ENCODE measurements at places on chromosomes 7 and 10. TPM values are rescaled to one million over a fixed set of nuclear protein-coding genes. Genes with fewer than 3 reads are reported as not detected.

Gene DGKB
- 0.78 TPM for total RNA-seq

- no peak for DNase-seq
Observed at GRCh38 chr10:79001082-79001885, 67.5 kb upstream of the ZMIZ1 start.

GRCh38 chr7:2224491-2224928 is 8.2 kb downstream of the MAD1L1 start:
- DNase-seq = no peak

DNA sequence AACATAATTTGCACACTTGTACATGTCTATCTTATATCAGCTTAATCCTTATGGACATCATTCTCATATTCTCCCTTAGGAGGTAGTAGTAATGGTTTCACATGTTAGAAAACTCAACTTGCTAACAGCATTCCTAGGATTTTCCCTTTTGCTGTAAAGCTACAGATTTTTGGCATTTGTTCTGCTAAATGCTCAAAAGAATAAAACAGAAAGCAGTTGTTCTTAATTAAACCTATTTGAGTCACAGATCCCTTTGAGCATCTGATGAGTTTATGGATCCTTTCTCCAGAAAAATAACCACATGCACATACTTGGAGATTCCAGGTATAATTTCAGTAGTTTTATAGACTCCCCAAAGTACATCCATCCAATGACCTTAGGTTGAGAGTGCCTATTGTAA is 122.9 kb upstream of the BET1 start:
- no peak for DNase-seq

DNA sequence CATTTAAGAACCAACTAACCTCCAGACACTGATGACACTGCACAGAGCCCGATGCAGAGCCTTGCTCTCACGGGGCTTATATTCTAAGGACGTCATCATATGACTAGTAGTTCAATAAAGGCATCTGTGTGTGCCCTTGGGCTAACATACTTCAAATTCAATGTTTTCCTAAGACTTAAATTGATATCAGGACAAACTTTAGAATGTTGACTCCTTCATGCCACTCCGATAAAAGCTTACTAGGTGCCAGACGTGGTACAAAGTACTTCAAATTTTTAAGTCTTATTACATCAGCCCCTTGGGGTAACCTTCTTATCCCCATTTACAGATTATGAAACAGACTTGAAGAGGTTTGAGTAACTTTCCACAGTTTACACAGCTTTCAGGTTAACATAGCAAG is 191.1 kb upstream of the PLXNA4 start:
- DNase-seq = no peak

DNA sequence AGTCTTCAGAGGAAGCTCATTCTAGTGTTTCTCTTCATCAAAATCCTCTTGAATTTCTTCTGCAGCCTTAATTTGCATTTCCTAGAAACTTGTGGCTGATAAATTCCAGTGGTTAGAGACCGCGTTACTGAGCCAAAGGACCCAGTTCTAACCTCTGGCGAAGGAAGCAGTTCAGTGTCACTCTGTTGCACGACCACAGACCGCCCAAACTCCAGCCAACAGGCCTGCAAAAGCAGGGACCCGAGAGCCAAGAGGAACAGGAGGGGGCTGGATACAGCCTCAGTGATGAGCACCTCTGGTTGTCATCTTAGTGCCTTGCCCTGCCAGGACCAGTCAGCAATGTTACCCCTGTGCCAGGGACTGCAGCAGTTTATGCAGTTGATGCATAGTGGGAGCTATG is 70.0 kb downstream of the AFAP1L2 start:
- no peak for DNase-seq

GRCh38 chr10:9824631-9825071 is 1193.0 kb upstream of the CELF2 start:
- no peak for DNase-seq

DNA sequence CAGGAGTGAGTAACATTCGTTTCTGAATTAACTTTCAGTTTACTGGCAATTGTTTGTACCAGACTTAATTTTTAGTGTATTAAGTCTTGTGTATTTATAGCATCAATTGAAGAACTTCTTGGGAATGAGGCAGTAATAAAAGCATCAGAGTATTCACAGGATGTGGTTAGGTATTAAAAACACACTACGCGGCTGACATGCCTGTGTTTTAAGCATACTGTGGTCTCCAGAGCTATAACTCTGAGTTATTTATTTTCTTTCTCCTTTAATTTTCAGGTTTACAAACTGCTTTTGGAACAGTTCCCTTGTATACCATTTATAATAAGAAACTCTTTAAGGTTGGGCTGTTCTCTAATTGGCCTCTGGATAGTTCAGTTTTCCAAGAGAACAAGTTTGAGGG is 626.1 kb upstream of the NRG3 start:
- no peak for DNase-seq

DNA sequence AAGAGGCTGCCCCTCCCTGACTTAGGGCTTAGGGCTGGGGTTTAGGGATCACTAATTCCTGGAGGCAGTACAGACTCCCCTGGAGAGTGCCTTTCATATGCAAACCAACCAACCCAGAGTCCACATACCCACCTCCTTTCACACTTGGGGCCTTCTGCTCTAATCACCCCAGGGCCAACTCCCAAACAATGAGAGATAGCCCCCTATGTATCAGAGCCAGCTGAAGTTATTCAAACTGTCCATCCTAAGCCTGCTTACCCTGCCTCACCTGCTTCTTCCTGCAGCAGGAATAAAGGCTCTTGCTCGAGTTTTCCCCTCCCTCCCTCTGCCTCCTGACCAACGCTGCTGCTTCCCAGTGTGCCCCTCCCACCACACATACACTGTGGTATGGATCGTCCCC is 51.8 kb upstream of the SLC35G1 start:
- DNase-seq = no peak

- no peak for DNase-seq
Observed at GRCh38 chr7:31416381-31416870, 75.9 kb upstream of the NEUROD6 start.

DNA sequence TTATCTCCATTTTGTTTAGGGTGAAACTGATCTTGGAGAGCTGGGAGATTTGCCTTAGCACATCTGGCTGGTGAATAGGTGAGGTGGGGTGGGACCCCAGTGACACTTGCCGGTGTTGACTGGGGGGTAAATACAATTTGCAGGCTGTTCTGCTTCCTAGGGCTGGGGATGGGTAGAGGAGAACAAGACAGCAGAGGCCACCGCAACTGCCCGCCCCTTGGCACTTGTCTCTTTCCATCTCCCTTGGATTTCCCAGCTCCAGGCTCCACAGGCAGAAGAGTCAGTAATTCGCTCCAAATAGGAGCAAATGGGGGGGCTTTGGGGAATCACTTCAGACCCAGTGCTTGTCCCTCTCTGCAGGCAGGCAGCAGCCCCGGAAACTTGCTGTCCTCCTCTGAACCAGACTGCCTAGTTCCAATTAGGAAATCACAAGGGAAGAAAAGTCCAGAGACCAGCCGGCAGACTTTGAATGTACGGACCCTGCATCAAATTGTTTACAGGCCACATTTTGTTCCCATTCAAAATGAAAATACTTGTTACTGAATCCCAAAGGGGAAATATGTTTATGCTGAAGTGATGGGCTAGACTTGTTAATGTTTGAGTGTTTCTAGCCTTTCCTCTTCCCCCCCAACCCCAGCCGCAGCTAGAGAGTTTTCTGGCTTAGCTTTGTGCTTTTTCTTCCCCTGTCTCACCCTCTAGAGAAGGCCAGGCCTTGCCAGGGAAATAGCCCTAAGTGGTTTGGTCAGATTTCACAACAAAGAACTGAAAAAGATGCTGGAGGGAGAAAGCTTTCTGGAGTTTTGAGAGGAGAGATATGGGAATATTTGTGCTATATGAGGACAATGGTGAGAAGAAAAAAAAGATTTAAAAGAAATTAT is 10.0 kb upstream of the INPP5F start:
- DNase-seq = no peak

Measured in tibial nerve (tissue), 4 donors.